ENCODE measurements at places on chromosomes 4 and X.

DNA sequence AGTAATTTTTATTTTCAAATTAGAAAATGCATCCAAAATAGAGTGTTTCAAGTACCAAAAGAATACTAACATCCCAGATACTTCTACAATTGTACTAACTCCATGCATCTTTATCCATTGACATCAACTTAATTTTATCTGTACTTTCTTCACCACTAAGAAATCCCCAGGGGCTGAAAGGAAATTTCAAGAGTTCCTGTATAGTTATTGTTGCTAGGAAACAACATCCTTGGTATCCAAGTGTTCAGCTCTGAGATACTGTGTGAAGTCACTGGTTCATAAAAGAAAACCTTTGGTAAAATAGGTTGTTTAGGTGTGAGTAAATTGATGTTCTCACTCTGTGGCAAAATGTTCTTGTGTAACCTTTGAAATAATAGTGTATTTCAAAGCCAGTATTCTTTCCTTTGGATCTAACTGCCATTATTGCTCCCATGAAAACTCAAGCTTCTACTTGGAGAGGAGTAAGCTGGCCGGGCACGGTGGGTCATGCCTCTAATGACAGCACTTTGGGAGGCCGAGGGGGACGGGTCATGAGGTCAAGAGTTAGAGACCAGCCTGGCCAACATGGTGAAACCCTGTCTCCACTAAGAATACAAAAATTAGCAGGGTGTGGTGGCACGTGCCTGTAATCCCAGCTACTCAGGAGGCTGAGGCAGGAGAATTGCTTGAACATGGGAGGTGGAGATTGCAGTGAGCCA, 72.9 kb downstream of the COMMD8 start:
- DNase-seq, result no peak

GRCh38 chr4:142474398-142475087, 371.6 kb downstream of the INPP4B start:
- DNase-seq, result no peak

DNA sequence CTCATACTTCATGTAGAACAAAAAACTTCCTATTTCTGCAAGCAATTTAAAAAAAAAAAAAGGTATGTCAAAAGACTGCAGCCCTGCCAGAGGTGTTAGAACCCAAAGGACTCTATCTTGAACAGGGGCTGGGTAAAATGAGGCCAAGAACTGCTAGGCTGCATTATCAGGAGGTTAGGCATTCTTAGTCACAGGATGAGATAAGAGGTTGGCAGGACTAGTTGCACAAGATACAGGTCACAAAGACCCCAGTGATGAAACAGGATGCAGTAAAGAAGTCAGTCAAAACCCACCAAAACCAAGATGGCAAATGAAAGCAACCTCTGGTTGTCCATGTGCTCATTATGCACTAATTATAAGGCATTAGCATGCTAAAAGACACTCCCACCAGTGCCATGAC, 104.1 kb downstream of the ANOS1 start:
- DNase-seq, result no peak

GRCh38 chr4:173436149-173436579, 37.2 kb upstream of the SCRG1 start:
- DNase-seq, result no peak

GRCh38 chr4:16225167-16225862, 956 bp downstream of the TAPT1 start:
- no peak for DNase-seq

GRCh38 chr4:43132010-43132582, 239.6 kb downstream of the GRXCR1 start:
- DNase-seq, result no peak

- DNase-seq, result peak; percentile 49
These were observed 25.5 kb downstream of the NELFA start for GRCh38 chr4:1983053-1983845.

GRCh38 chrX:47579537-47579936, 2.7 kb upstream of the TIMP1 start:
- DNase-seq, result peak; percentile 8

DNA sequence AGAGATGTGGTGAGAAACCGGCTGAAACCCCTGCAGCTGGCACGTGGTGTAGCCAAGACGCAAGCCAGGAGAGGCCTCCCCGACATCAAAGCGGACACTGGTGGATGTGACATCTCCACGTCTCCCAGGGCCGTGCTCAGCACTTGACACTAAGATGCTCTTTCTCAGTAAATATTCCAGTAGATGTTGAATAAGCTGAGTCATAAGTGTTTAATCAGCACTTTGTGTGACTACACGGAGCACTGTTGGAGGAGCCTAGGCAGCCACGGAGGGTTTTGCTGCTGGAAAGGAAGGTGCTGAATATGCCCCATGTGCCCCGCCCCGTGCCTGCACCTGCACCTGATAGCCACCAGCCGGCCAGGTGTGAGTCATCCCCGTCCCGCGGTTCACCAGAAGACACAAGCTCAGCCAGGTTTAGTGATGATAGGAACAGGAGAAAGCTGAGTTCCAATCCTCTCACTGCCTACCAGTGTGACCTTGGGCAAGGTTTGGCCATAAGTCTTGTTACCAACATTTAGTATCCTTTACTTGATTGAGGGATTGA, 29.0 kb upstream of the C4orf50 start:
- no peak for DNase-seq

GRCh38 chr4:44098973-44099372, 349.6 kb downstream of the KCTD8 start:
- DNase-seq, result no peak

DNA sequence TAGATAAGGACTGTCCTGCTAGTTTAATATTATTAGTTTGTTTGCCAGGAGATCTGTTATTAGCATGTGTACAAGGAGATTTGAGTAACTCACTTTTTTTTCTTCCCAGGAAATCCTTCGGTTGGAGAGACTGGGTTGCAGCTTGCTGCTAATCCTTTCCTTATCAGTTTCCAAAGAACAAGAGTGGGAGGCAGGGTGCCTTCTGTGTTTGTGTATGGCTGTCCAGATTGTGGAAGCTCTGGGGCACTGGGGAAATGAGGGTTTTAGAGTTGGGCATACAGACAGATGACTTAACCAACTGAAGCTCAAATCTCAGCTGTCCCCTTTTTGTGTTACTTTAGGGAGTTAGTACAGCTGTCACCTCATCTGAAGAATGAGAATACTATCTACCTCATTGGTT, 12.6 kb upstream of the SUPT20HL1 start:
- no peak for DNase-seq

DNA sequence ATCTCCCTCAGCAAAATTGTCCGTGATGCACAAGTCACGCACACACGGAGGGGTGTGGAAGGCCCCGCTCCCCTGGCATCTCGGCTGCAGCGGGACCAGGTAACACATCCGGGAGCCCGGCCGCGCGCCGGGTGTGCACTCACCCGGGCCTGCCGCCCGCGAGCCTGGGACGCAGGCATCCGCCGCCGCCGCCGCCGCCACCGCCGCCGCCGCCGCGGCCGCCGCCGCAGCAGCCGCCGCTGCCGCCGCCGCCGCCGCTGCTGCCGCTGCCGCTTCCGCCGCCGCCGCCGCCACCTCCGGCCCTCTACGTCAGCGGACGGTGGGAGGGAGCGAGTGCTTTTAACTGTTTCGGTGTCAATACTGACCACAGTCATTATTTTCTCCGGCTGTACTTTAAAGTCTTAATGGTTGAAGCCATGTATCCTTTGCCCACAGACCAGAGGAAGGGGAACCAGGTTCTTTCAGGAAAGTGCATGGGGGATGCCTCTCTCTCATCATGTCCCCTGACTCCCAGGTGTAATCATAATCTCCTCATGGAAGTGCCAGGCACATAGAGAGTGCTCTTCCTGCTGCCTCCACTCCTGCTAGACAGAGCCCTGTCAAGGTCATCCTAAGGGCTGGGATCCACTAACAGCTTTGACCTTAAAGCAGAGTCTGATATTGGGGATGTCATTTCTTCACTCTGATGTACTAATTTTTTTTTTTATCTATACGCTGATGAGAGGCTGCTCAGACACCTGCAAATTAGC, 38.0 kb downstream of the MAGEE2 start:
- DNase-seq, result no peak

DNA sequence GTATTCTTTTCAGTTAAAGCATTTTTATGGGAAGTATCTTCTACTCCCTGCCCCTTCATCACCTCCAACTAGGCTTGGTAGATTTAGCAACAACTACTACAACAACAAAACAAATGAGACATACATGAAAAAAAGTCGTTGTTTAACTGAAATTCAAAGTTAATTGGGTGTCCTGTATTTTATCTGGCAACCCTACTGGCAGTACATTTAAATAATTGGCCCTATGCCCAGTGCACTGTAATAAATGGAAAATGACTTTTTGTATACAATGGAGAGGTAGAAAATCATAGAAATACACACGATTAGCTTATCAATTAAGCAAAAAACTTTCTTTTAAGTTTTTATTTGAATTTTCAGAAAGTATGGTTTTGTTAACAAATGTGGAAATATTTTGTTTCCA, 21.4 kb upstream of the CLGN start:
- no peak for DNase-seq

GRCh38 chrX:118751950-118752783, 24.8 kb downstream of the IL13RA1 start:
- no peak for DNase-seq

DNA sequence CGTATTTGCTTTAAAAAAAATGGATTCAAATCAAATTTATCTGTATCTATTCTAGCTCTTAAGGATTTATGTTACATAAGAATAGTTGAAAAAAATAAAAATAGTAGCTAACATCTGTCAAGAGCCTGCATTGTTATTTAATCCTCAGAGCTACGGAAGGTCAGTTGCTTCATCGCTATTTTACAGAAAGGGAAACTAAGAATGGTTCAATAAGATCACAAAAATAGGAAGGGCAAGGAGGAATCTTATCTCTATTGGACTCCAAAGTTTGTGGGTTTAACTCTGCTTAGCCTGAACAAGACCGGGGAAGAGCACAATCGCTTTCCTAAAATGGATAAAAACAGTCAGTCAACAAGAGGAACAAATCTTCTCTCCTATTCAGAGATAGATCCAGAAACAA, 270.2 kb upstream of the SMIM31 start:
- no peak for DNase-seq
